Naive thymus-derived CD4-positive, alpha-beta T cell (primary cell): ENCODE measurements at places on chromosomes 1 and 21.
A peak's percentile ranks its signal among the peaks of the same experiment; 100 is the strongest.

DNA sequence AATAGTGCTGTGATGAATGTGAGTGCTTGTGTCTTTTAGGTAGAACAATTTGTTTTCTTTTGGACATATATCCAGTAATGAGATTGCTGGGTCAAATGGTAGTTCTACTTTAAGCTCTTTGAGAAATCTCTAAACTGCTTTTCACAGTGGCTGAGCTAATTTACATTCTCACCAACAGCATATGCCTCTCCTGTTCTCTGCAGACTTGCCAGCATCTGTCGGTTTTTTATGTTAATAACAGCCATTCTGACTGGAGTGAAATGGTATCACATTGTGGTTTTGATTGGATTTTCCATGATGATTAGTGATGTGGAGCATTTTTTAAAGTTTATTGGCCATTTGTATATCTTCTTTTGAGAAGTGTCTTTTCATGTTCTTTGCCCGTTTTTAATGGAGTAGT lies 647.3 kb upstream of the ADAMTS5 start:
- no peaks in the 10 kb centered on the region for H3K36me3 ChIP-seq
- no peaks in the 10 kb centered on the region for H3K27me3 ChIP-seq
- no peaks in the 10 kb centered on the region for H3K4me1 ChIP-seq
- H3K27ac ChIP-seq = no peak overlapping the region

DNA sequence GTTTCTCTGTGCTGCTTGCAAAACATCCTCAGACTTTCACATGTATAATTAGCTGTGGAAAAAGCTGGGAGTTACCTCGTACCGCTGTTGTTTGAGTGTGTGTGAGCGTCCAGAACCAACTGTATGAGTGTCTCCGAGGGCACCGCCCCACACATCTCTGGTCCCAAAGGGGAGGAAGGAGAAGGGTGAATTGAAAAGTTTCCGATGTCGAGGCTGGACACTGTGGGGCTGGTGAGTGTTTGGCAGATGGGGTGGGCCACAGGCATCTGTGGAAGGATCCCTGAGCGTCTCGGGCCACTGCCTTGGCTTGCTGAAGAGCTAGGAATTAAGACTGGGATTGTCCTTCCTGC lies 1.2 kb downstream of the ATP2B4 start:
- H3K4me1 ChIP-seq = peaks cover 23% of the 10 kb centered on the region
- no peak for DNase-seq
- H3K36me3 ChIP-seq = no peaks in the 10 kb centered on the region
- H3K27ac ChIP-seq = peak overlapping the region; percentile 82

GRCh38 chr1:110281363-110282290 lies 57.5 kb upstream of the RBM15 start:
- no peaks in the 10 kb centered on the region for H3K4me1 ChIP-seq
- H3K27ac ChIP-seq = no peak overlapping the region
- no peak for DNase-seq
- no peak overlapping the region for H3K4me3 ChIP-seq

DNA sequence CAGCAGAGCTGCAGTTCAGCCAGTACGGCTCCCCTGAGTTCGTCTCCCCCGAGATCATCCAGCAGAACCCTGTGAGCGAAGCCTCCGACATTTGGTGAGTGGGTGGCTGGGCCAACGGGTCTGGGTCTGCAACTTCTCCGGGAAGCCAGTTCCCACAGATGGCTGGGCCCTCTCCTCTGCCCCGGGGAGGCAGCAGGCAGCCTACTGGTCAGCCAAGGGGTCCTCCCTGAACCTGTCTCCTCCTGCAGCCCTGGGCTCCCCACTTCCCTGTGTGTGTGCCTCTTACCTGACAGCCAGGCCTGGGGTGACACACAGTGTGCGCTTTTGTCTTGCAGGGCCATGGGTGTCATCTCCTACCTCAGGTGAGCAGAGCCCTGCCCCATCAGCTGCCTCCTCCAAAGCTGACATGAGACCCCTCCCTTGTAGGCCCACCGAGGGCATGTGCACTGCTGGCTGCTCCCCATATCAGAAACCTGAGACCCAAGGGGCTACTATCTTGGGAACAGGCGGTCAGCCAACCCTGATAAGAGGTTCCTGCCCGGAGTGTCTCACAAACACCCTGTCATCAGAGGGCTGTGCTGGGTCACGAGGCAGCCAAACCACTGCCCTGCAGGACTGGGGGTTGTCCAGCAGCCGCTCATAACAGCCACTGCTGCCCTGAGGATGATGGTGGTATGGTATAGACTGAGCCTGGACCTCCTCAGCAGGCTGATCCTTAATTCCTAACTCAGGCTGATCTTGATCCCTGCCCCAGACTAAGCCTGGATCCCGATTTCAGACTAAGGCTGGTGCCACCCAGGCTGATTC lies 37.6 kb downstream of the TRIM11 start:
- H3K4me3 ChIP-seq = no peak overlapping the region
- no peaks in the 10 kb centered on the region for H3K27me3 ChIP-seq
- no peaks in the 10 kb centered on the region for H3K4me1 ChIP-seq
- no peak for DNase-seq
- H3K27ac ChIP-seq = no peak overlapping the region

DNA sequence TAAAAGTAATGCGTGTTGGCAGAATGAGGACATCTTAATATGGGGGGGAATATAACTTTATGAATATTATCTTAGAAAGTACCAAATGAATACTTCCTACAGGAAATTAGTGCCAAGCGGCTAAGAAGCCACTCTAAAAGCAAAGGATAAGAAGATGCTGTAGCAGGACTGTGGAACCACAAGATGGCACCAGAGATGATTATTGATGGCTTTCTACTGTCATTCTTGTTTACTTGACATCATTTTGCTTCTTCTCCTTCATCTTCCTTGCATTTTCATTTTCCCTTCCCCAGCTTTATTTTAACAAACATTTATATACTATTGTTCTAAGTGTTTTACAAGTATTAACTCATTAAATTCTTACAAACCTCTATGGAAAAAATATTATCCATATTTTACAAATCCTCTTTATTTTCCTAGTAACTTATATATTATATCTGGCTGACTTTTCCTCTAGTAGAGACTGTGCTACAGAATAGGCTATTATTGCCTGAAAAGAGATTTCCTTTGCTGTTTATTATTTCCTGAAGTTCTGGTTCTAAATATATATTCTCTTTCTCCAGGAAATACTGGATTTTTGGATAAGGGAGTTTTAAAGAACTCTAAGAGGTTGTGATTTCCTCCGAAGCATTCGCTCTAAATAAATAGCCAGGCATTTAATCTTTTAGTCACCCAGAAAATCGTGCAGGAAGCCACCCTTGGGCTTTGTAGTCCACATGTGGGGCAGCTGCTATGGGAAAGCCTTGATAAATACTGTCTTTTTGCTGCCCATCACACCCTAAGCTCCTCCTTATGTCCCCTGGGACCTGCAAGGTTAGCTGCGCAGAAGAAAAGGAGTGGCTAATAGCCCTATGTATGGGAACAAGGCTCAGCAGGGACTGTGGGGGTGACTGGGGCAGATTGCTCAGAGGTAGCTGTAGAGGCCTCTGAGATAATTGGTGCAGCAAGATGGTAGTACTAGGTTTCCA lies 69.8 kb downstream of the TPR start:
- no peaks in the 10 kb centered on the region for H3K36me3 ChIP-seq
- H3K4me1 ChIP-seq = peaks cover 3% of the 10 kb centered on the region
- H3K4me3 ChIP-seq = no peak overlapping the region
- peak overlapping the region; percentile 58 for H3K27ac ChIP-seq

GRCh38 chr1:214537219-214537618 lies 14.2 kb downstream of the PTPN14 start:
- H3K4me1 ChIP-seq = no peaks in the 10 kb centered on the region
- no peaks in the 10 kb centered on the region for H3K27me3 ChIP-seq
- no peak for DNase-seq
- no peaks in the 10 kb centered on the region for H3K36me3 ChIP-seq
- no peak overlapping the region for H3K4me3 ChIP-seq

- no peak for DNase-seq
- H3K27me3 ChIP-seq = no peaks in the 10 kb centered on the region
These were observed 214.7 kb upstream of the NRIP1 start for GRCh38 chr21:15279482-15279881.
